Left ventricle myocardium superior (tissue), 1 donor: ENCODE measurements at places on chromosomes 16 and 17.
A peak's percentile ranks its signal among the peaks of the same experiment; 100 is the strongest.

GRCh38 chr17:81513372-81513752 lies 763 bp upstream of the ACTG1 start:
- DNase-seq, result peak; percentile 80

DNA sequence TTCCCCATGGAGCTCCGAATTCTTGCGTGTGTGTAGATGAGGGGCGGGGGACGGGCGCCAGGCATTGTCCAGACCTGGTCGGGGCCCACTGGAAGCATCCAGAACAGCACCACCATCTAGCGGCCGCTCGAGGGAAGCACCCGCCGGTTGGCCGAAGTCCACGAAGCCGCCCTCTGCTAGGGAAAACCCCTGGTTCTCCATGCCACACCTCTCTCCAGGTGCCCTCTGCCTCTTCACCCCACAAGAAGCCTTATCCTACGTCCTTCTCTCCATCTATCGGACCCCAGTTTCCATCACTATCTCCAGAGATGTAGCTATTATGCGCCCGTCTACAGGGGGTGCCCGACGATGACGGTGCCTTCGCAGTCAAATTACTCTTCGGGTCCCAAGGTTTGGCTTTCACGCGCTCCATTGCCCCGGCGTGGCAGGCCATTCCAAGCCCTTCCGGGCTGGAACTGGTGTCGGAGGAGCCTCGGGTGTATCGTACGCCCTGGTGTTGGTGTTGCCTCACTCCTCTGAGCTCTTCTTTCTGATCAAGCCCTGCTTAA lies 617 bp upstream of the SENP3 start:
- DNase-seq, result peak; percentile 93

- no peak for DNase-seq
These were observed 12.6 kb upstream of the GFOD2 start for GRCh38 chr16:67731753-67732095.

DNA sequence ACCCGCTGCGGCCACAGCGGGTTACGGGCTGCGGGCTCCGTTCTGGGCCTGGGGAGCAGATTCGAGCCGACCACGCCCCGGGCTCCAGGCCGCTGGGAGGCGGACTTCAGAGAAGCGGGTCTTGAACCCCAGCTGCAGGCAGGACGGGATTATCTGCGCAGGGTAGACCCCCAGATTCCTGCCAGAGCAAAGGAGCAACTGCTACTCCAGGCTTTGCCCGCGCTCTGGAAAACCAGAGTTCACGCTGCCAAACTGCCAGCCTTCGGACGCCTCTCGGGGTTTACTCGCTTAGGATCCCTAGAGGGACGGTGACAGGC lies 301 bp upstream of the ULK2 start:
- no peak for DNase-seq

- no peak for DNase-seq
These were observed 9.3 kb upstream of the KREMEN2 start for GRCh38 chr16:2954656-2955381.

- peak; percentile 60 for DNase-seq
These were observed 1.5 kb upstream of the SPAG7 start for GRCh38 chr17:4969047-4969550.

DNA sequence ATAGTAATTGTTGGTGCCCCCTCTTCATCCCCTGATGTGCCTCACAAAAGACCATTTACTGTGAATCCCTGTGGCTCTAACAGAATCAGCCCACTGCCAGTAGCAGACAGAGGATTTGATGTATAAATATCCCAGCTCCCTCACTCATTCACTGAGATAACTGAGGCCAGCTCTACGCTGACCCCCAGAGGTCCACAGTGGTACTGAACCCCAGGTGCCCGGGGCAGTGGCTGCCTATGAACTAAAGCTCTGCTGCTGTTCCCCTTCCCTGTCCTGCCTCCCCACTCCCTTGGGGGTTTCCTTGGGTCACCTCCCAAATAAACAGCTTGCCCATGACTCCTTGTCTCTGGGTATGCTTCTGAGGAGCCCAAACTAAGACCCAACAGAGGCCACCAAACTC lies 295.8 kb downstream of the FOXL1 start:
- DNase-seq, result no peak

- no peak for DNase-seq
These were observed 249.1 kb downstream of the GRIN2A start for GRCh38 chr16:9932919-9933653.

DNA sequence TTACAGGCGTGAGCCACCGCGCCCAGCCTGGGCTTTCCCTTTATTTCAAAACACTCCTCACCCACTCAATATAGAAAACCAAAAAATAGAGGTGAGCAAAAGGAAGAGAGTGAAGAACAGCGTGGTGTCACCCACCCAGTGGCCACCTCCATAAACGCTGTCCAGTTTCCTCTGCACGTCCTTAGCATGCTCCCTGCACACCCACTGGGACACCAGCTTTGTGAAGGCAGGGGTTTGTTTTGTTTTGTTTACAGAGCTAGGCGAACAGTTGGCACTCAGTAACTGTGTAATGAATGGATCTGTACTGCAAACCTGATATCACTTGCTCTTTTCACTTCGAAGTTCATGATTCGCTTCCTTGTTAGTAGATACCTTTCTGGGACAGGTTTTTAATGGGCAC lies 73.0 kb downstream of the PRKCB start:
- DNase-seq, result no peak

DNA sequence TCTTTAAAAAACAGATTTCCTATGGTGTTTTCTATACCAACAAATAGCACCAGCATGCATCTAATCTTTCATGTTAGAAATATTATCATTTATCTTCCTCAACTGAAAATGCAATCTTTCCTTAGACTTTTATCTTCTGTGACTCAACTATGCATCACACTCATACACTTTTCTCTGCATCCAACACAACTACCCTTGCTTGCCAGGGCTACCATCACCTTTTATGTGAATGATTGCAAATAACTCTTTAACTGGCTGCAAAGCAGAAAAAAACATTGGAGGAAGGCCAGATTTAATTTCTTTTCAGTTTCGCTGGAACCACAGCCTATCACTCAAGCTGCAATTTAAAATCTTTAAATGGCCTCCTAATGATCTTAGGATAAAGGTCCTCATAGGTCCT lies 212.9 kb downstream of the CDH8 start:
- no peak for DNase-seq

- no peak for DNase-seq
These were observed 8.2 kb upstream of the HS3ST3A1 start for GRCh38 chr17:13609941-13610340.

GRCh38 chr17:80797741-80798594 lies 193.7 kb upstream of the CHMP6 start:
- no peak for DNase-seq

GRCh38 chr16:48124266-48124665 lies 31.5 kb downstream of the ABCC12 start:
- no peak for DNase-seq

- peak; percentile 73 for DNase-seq
These were observed 749 bp downstream of the GRIN2A start for GRCh38 chr16:10181196-10182162.

- no peak for DNase-seq
These were observed 39.9 kb upstream of the STH start for GRCh38 chr17:45958994-45959665.

DNA sequence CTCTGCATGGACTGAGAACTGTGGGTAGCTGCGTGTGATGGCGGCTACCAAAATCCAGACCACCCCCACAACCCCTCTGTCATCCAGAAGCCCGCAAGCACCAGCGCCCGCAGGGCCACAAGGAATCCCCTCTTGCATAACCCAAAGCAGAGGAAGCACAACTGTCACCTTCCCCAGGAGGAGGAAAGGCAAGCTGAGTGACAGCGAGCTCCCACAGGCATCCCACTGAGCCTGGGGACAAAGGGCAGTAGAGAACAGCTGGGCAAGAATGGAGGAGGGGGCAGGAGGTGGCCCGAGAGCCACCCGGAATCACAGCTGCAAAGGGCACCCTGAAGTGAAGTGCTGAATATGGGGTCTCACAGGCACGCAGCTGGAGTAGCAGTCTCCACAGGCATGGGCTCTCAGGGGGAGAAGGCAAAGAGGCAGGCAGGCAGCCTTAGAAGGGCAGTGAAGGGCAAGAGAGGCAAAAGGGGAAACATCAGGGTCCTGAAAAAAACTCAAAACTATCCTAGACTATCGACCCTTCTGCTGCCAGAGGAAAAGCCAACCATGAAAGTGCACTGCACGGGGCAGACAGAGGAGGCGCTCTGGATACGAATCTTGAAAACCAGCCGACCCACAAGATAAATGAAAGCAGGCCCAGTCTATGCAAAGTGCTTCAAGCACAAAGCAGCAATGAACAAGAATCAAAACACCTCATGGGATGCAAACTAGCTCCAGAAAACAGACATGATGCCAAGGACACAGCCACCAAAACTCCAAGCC lies 17.1 kb downstream of the USP36 start:
- DNase-seq, result no peak

GRCh38 chr17:79109584-79109983 lies 35.0 kb downstream of the ENGASE start:
- no peak for DNase-seq

DNA sequence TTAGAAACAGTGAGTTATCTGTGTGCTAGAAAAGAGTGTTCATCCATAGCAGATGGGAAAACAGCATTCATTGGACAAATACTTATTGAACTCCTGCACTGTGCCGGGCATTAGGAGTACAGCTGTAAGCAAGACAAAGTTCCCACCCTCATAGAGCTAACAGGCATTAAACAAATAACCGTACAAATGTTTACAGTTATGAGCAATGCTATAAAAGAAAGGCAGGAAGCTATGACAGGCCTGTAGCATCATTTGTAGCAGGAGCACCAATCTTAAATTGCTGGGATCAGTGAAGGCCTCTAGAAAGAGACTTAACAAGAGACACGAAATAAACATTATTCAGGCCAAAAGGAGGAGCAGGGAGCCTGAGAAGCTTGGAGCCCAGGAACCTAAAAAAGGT lies 15.6 kb downstream of the SDR42E1 start:
- no peak for DNase-seq

GRCh38 chr17:9371019-9371418 lies 204.6 kb downstream of the STX8 start:
- no peak for DNase-seq

- DNase-seq, result peak; percentile 23
These were observed 86.9 kb upstream of the ZNF469 start for GRCh38 chr16:88295671-88296436.

DNA sequence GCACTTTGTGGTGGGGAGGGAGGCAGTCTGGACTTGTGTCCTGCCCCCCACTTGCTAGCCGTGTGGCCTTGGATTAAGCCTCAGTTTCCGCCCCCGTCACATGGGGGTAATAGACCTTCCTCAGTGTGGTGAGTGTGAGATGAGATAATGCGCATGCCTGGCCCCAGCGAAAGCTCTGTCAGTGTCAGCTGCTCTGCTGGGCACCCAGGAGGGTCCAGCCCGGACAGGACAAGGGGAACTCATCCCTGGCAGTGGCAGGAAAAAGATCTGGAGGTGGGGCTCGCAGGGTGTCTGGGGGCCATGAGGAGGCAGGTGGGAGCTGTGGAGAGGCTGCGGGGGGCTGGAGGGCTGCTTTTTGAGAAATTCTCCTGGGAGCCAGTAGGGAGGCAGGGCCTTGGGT lies 63.5 kb downstream of the SRCIN1 start:
- DNase-seq, result no peak

DNA sequence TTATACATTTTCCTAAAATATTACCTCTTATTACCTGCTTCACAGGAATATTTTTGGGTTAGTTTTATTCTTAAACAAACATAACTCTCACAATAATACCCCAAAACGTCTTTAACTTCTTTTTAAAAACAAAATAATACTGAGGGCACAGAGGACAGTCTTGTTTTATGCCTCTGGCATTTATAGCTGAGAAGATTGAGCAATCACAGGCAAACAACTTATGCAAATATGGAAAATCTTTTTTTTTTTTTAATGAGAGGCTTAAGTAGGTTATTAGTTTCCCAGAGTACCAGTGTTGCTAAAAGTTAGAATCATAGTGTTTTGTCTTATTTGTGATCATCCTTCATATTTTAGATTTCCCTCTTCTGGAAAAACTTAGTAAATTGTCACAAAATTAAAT lies 195.0 kb downstream of the FTO start:
- no peak for DNase-seq

DNA sequence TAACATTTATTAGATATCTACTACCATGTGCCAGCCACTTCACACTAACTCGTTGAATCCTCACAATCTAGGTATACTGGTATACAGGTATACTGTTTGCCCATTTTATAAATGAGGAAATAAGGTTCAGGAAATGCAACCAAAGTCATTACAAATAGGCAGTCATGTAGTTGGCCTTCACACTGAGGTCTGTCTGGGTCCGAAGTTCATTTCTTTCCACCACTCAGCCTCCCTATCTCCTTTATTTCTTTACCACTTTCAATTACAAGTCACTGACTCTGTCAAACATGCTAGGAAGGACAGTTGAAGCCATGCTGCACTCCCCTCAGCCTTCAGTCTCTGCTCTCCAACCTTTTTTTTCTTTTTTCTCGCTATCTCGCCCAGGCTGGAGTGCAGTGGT lies 20.7 kb upstream of the SIAH1 start:
- DNase-seq, result no peak

DNA sequence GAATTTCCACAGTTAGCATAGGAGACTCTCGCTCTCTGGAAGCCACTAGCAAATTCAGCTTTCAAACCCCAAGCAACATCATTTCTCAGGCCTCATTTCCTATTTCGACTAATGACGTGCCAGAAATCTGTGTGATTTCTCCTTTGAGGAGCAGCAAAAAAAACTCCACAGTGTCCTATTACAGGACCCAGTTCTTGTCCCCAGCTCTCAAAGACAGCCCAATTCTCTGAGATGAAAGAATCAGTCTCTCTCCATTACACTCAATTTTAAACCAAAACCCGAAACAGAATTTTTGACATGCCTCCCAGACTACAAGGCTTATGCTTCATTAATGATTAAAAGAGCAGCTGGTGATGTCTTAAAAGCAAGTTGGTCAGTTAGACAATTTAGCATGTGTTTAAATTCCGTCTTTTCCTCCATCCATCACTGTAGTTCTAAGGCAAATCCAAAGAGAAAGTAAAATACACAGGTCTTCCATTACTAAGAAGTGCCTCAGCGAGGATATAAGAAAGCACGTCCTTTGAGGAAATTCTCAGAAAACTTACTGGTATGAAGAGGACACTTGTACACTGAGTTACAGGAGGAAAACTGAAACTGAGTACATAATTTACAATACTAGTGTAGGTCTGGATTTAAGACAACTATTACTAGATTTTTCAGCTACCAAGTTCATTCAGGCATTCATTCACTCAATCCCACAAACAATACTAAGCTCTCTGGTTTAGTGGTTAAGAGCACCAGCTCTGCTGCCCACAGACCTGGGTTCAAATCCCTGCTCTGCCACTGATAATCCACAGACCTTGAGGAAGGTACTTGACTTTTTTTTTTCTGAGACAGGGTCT lies 12.5 kb downstream of the TOM1L2 start:
- DNase-seq, result no peak

GRCh38 chr16:31875928-31876547 lies 2.4 kb downstream of the ZNF267 start:
- DNase-seq, result no peak
